ENCODE measurements at places on chromosomes 7 and 10.

DNA sequence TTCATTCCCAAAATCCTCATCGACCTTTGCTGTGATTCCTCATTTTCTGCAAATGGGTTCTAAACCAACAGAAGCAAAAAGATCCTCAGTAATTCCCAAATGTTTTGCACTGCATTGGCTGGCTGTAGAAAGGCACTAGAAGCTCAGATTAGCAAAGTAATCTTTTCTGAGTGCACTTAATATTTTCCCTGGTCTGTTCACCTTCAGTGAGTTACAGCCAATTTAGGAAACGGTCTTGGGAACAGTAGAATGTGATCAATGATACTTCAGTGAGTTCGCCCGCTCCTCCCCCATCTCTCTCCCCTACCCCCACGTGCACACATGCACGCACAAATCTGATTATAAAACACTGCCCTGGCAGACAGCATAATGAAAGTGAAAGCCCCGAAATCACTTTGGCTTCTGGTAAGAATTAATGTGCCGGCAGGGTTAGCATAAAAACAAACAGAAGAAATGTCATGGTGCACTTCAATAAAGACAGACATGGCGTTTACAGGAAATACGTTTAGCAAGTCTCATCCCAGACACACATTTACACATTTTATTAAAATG lies 201.3 kb upstream of the CDCA7L start:
- no peak for DNase-seq

- no peak for DNase-seq
Measured at GRCh38 chr7:132387596-132387995, 188.7 kb downstream of the PLXNA4 start.

- no peak for DNase-seq
Measured at GRCh38 chr10:89837165-89838043, 136.0 kb downstream of the KIF20B start.

DNA sequence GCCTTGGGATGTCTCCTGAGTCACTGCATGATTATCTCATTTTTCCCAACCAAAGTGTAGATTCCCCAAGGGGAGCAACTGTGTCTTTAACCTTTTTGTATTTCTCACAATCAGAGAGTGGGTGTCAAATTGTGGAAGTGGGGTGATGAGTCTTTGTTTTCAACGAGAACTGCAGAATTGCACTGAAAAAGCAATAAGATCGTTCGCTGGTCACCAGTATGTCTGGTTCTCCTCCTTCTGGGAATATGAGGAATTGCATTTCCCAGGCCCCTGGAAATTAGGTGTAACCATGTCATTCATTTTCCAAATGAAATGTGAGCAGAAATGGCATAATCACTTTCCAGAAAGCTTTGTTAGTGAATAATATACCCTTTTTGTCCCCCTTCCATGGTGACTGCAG lies 326.9 kb downstream of the GPAM start:
- DNase-seq = no peak

- DNase-seq = no peak
Measured at GRCh38 chr10:34766266-34766600, 48.9 kb downstream of the PARD3 start.

GRCh38 chr10:24256619-24257107 lies 47.7 kb downstream of the KIAA1217 start:
- DNase-seq = no peak

Measured in progenitor cell of endocrine pancreas (in vitro differentiated cells).